ENCODE measurements at places on chromosomes 2 and 18. TPM values are rescaled to one million over a fixed set of nuclear protein-coding genes. Genes with fewer than 3 reads are reported as not detected.

DNA sequence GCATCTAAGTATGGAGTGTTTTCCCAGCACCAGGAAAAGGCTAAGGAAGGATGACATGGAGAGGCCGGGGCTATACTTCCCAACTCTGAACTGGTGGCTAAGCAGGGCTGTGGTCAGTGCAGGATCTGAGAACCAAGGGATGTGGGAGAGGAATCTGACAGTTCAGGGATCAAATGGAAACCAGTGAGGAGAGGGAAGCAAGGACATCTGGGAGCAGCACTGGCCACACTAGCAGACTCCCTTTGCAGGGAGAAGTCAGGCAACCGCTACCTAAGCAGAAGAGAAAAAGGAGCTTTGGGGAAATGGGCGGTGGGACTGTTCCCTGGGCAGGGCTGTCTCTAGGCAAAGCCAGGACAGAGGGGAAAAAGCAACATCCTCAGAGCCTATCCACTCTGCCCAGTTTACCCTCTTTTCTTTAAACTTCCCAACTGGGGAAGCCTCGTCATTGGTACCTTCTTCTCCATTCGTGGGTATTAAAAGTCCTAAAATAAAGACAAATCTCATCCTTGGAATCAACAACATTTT, 105.8 kb upstream of the MEIS1 start:
- DNase-seq = no peak

- DNase-seq = no peak
These were observed 189.9 kb upstream of the NDUFV2 start for GRCh38 chr18:8912348-8913326.

DNA sequence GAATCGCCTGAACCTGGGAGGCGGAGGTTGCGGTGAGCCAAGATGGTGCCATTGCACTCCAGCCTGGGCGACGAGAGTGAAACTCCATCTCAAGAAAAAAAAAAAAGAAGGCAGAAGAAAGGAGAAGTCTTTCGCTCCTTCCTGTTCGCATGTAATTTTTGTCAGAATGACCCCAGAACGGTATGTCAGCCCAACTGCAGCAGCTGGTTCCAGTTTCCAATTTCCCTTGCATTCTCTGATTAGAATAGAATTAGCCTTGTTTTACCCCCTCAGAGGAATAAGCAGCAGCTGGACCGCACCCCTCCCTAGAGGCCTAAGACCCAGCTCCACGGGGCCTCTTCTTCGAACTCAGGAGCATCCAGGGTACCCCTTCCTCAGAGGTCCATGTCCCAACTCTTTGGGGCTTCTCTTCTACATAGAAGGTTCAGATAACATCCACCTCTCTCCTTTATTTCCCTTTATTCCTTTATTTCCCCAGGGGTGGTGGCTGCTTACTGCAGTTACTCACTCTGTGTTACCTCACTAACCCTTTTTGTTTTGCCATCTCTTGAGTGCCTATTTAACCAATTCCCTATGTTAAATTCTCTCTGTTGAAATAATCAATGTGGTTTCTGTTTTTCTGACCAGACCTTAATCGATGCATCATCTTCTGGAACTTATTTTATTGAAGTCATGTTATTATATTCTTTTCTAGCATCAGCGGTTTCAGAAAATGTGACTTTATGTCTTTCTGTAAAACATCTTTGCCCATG, 7.2 kb upstream of the PUM2 start:
- no peak for DNase-seq

GRCh38 chr2:173963323-173963816, 1.8 kb downstream of the SP3 start:
- DNase-seq = peak; percentile 69

DNA sequence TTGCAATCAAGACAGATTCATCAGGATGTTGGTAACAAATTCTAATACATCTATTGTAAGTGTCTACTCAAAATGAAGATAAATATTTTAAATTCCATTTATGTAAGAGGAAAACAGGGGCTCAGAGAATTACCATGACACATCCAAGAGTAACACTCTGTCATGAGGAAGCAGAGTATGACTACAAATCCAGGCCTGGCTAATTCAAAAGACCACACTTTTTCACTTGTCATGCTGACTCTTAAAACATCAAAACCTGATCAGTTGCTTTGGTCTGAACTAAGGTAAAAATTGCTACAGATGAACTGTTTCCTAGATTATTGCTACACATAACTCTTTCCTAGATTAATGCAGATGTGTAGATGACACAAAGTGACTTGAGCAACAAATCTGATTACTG, 880.6 kb downstream of the TSN start:
- DNase-seq = peak; percentile 3

DNA sequence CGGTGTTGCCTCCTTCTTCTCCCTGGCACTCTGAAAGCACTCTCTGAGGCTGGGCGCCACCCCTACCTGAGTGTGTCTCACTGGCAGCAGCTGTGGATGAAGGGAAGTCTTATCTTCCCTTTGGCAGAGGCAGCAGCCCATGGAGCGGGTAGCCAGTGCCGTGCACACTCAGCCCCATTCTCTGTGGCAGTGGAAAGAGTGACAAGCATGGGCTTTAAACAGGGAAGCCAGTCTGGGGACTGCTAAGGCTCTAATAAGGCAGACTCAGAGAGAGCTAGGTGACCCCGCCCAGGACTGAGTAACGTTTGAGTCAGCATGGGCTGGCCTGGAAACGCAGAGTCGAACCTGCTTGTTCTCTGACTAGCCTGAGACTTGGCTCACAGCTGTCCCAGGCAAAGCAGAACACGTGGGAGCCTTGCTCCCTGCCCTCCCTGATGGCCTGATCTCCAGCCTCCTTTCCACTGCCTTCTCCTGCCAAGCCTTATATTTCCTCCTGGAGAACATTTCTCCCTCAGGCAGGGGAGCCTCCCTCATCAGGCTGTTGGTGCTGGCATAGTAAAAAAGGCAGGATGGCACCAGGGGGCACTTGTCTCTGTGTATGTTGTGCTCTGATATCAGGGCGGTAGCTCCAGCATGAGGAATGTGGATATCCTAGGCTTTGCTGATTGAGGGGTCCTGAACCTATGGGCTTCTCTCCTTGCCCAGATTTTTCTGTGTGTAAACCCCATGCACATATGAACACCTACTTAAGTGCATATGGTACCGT, 93.9 kb upstream of the LGALSL start:
- peak; percentile 93 for DNase-seq

GRCh38 chr2:37792366-37792765, 120.9 kb upstream of the CDC42EP3 start:
- no peak for DNase-seq

- DNase-seq = peak; percentile 49
These were observed 31.3 kb downstream of the ANXA4 start for GRCh38 chr2:69773206-69773605.

DNA sequence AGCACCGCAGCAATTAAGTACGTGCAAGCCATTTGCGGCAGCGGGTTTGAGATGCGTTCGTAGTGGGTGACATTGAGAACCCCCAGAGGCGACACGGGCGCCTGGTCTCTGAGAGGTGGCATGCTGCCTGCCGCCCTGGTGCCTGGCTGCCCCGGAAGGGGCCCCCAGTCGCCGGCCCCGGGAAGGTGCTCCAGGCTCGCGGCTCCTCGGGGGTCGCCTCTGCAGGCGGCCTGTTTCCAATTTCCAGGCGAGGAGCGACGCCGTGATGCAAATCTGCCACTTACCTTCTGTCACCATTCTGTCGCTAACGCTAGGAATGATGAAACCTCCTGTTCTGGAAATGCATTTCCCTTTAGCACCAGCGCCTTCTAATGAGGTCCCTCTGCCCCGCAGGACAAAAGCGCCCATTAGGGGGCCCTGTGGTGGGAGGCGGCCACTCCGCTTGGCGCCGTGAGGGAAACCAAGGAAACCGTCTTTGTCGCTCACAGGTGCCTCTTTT, 13.0 kb downstream of the KIF5C start:
- DNase-seq = no peak

DNA sequence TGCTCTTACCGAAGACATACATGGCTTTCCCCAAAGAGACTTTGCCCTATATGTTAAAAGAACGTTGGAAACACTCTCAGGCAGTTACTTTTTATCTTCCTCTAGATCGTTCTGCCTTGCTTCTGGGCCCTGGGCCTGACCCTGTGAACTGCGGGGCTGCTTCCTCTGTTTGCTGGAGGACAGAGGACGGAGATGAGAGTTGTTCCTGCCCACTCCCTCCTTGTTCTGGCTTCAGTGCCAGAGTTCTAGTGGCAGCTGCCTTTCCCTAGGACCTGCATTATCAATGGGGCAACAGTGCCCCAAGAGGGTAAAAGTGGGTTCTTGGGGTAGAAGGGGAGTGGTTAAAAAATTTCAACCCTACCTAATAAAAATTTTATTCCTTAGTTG, 6.5 kb upstream of the FN1 start:
- no peak for DNase-seq

SAG gene
- total RNA-seq = not detected

TDRD15 gene
- total RNA-seq = not detected

LONRF2 gene
- total RNA-seq = 0.10 TPM

SLC30A3 gene
- total RNA-seq = not detected

CXCR1 gene
- total RNA-seq = not detected

CAB39 gene
- total RNA-seq = 80.0 TPM

SPDYA gene
- 0.12 TPM for total RNA-seq

GKN2 gene
- not detected for total RNA-seq
